ENCODE measurements at places on chromosomes 6 and 20.

DNA sequence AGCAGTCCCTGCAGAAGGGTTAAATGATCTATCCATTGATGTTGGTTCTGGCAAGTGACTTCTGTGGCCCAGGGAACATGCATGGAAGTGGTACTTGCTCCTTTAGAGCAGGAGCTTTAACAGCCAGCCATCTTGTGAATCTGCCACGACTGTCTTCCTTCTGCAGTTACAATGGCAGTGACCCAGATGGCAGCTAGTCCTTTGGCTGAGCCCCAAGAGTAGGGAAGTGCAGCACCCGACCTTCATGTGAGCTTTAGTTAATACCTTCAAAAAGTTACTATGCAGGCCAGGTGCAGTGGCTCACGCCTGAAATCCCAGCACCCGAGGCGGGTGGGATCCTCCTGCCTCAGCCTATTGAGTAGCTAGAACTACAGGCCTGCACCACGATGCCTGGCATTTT is 66.4 kb downstream of the POPDC3 start:
- DNase-seq = no peak

DNA sequence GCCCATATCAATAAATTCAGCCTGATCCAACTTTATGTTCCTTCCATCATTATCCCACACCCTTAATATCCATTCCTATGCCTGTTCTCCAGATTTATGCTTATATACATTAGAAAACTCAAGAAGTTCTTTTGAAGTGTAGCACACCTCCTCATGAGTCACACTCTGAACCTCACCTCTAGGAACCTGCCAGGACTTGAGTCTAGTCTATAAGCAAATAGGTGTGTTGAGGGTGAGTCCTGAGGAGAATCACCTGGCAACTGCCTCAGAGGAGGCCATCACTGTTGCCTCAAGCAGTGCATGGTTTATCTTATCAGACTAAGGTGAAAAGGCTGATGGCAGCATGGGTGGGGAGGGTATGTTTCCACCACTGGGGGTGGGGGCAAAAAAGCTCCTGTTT is 496.7 kb downstream of the C6orf118 start:
- DNase-seq = no peak

GRCh38 chr6:13511913-13512717 is 24.7 kb upstream of the GFOD1 start:
- no peak for DNase-seq

DNA sequence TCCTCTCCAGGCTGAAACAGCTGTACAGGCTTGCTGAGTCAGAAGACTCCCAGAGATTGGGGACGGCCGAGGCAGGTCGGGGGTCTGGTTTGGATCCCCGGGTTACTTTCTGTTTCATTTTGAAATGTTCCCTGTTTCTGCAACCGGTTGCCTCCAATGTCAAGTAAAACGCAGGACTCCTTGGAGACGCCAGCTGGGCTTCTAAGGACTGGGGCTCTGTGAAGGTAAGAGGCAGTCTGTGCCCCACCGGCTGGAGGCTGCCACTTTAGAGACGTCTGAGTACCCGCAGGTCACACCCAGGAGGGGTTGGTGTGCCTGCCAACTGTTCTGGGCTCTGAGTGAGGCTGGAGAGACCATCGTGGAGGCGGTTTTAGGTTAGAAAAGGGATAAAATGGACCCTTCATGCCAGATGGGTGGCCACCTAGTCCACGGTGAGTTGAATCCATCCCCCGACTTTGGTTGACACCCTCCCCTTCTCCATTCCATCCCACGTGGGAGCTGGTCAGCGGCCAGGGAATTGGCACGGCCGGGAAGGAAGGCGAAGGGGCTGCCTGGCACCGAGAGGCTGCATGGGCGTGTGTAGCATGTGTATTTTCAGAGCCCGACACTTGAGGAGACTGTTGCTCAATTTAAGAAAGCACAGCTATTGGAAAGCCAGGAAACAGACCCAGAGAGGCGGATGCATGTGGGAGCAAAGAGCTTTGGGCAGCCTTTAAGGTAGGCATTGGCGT is 240.9 kb downstream of the PHACTR1 start:
- peak; percentile 68 for DNase-seq

- DNase-seq = no peak
Observed at GRCh38 chr6:109082188-109082577, 12.5 kb downstream of the SESN1 start.

DNA sequence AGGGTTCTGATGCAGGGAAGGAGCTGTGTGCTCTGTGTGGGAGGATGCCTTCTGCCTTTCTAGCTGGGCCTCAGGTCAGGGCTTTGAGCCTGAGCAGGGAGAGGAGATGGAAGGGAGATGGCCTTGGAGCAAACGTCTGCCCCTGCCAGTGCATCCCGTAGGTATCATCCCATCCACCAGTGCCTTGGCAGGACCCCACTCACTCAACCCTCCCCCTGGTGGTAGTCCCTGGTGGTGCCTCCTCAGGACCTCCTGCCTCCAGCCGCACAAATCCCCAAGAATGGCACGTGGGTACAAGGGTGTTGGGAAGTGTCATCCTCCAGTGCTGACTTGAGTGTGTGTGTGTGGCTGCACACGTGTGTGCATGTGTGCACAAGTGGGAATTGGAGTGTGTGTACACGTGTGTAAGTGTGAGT is 23.1 kb upstream of the MICB start:
- DNase-seq = no peak

DNA sequence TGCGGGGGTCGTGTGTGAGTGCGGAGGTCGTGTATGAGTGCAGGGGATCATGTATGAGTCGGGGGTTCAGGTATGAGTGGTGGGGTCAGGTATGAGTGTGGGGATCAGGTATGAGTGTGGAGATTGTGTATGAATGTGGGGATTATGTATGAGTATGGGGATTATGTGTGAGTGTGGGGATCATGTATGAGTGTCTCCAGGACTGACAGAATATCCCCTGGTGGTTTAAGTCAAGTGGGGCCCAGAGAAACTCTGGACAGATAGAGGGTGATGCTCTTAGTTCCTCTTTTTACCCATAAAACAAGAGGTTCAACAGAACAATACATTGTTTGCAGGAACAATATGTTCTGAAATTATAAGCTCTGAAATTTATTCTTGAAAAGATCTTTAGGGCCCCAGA is 131.9 kb downstream of the UST start:
- DNase-seq = no peak

DNA sequence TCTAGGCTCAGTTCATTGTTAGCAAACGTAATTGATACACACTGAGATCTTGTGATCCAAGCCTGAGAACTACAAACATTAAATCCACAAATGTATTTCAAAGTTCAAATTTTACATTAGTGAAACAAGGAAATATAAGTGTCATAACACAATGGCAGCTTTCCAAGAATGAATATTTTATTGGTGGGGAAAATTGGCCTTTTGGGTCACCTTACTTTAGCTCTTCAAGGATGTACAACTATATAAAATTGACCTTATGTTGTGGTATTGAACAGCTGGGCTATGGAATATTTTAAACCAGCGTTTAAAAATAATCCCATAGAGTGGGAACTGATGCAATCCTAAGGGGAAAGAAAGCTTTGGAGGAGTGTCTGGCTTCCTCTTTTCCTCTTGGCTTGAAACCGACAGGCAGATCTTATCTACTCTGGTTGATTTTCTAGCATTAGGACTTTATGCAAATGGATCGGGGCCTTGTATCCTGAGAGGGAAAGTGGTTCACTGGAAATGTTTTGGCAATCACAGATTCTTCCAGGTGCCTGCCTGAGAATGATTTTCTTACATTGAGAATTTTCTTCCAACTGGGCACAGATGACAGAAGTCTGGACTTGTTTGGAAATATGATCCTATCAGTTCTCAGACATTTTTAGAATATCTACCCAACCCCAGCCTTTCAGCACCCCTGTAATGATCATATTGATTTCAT is 184.8 kb upstream of the ECI2 start:
- DNase-seq = peak; percentile 75

DNA sequence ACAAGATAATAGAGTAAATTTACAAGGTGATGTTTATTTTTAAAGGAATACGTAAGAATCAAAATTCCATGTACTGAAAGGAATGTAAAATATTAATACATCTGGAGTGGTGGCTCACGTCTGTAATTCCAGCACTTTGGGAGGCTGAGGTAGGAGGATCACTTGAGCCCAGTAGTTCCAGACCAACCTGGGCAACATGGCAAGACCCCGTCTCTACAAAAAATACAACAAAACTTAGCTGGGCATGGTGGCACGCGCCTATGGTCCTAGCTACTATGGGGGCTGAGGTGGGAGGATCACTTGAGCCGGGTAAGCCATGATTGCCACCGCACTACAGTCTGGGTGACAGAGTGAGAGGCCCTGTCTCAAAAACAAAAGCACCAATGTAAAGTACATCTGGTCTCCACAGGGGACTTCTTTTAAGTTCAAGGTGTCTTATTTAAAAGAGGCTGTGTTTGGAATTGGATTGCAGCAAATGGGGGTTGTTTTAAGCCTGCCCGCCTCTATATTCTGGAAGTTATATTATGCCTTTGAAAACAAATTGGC is 36.9 kb downstream of the ARID1B start:
- DNase-seq = no peak

DNA sequence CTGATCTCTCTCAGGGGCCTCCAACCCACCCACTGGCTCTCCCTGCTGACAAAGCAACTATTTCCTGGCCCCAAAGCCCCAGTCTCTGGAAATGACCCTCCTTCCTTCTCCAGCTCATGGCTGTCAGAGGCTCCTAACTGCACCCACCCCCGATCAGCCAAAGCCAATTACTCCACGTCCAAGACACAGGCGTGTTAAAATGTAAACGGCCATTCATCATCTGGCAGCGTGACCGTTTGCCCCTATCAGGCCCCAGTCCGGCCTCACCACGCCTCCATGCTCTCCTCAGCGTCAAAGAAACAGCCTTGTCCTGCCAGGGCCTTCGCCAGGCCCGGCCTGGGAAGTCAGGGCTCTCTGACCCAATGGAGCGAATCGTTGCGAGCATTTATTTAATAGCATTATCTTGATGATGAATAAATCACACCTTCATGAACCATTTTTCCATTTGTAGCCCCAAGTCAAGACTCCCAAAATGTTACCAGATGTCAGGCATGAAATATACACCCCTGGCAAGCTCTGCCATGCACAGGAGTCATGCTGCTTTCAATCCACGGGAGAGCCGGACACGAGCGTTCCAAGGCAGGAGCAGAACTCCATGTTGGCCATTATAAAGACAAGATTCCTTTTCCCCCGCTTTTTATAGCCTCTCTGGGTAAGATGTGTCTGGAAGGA is 17.7 kb downstream of the RIPOR3 start:
- DNase-seq = no peak

- DNase-seq = peak; percentile 93
Observed at GRCh38 chr6:112233847-112234246, 20.5 kb downstream of the LAMA4 start.

DNA sequence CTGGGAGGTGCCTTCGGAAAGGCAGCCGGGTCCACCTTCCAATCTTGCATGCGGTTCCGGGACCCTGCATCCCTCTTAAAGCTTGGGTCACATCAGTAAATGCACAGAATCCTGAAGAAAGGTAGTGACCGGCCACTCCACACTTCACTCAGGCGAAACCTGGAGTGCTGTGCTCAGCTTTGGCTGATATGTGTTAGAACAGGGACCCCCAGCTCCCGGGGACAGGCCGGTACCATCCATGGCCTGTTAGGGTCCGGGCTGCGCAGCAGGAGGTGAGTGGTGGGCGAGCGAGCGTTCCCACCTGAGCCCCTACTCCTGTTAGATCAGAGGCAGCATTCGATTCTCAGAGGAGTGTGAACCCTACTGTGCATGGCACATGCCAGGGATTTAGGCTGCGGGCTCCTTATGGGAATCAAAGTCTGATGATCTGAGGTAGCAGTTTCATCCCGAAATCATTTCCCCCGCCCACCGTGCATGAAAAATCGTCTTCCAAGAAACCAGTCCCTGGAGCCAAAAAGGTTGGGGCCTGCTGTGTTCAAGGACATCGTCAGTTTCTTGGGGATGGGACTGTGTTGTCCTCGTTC is 143.0 kb downstream of the ERMARD start:
- DNase-seq = no peak

- DNase-seq = no peak
Observed at GRCh38 chr6:33947047-33947446, 143.2 kb upstream of the MLN start.

Data from fibroblast of skin of right quadriceps (primary cell).